ENCODE measurements at places on chromosomes 11 and 22. TPM values are rescaled to one million over a fixed set of nuclear protein-coding genes. Genes with fewer than 3 reads are reported as not detected.

The C11orf91 gene
- total RNA-seq = not detected

The RAG2 gene
- not detected for total RNA-seq

The ST14 gene
- 0.06 TPM for total RNA-seq

The RRP7A gene
- 169 TPM for total RNA-seq

The JAML gene
- 300 TPM for total RNA-seq

The RFPL1 gene
- total RNA-seq = not detected

The DEUP1 gene
- not detected for total RNA-seq

The TCN2 gene
- total RNA-seq = 0.19 TPM

The MAJIN gene
- not detected for total RNA-seq

The POU2AF3 gene
- total RNA-seq = not detected

The GLB1L2 gene
- 9.0 TPM for total RNA-seq

The CACNA1I gene
- total RNA-seq = 0.19 TPM

The PHF21B gene
- 0.53 TPM for total RNA-seq

The ZDHHC24 gene
- total RNA-seq = 15.3 TPM

The MS4A15 gene
- not detected for total RNA-seq

The GP1BB gene
- total RNA-seq = not detected

The MS4A6A gene
- total RNA-seq = not detected

The CRYBA4 gene
- not detected for total RNA-seq

The OR51V1 gene
- total RNA-seq = not detected

The LIF gene
- 121 TPM for total RNA-seq

The FXYD2 gene
- total RNA-seq = 4.4 TPM

The ELF5 gene
- not detected for total RNA-seq

The UBQLNL gene
- 0.10 TPM for total RNA-seq

The CRACR2B gene
- 3.4 TPM for total RNA-seq

The MUC5AC gene
- total RNA-seq = not detected

The FJX1 gene
- total RNA-seq = 1.2 TPM

The SLC22A9 gene
- not detected for total RNA-seq

The EFCAB6 gene
- 0.42 TPM for total RNA-seq

The NCAM1 gene
- total RNA-seq = 0.11 TPM

The C11orf54 gene
- total RNA-seq = 15.0 TPM

The CDCA5 gene
- total RNA-seq = 108 TPM

The SYT8 gene
- total RNA-seq = not detected

The KCNJ1 gene
- total RNA-seq = not detected

The RBM4B gene
- 17.2 TPM for total RNA-seq

The TRIM49B gene
- not detected for total RNA-seq

The CASP12 gene
- total RNA-seq = not detected

The DDTL gene
- not detected for total RNA-seq

The GRIA4 gene
- total RNA-seq = not detected

The SOX6 gene
- not detected for total RNA-seq

The MAPK8IP2 gene
- 0.08 TPM for total RNA-seq

The SPI1 gene
- total RNA-seq = not detected

The SAC3D1 gene
- 20.5 TPM for total RNA-seq

The RAB38 gene
- total RNA-seq = 4.4 TPM

The HOATZ gene
- not detected for total RNA-seq

The OR52I2 gene
- not detected for total RNA-seq

The CCT8L2 gene
- total RNA-seq = not detected

The NTM gene
- not detected for total RNA-seq

The MYO18B gene
- total RNA-seq = 0.57 TPM

The EMID1 gene
- total RNA-seq = not detected

The SPON1 gene
- 0.36 TPM for total RNA-seq

The TANGO2 gene
- total RNA-seq = 23.0 TPM

The ARL2 gene
- 134 TPM for total RNA-seq

The PLA2G3 gene
- total RNA-seq = not detected

The SNAP29 gene
- total RNA-seq = 20.2 TPM

The TIMP3 gene
- 0.48 TPM for total RNA-seq

The SHANK3 gene
- 0.06 TPM for total RNA-seq

The MS4A7 gene
- not detected for total RNA-seq

The CPSF7 gene
- total RNA-seq = 125 TPM

All from activated CD8-positive, alpha-beta memory T cell treated with anti-CD3 and anti-CD28 coated beads for 36 hours (primary cell).